Hindlimb muscle (tissue), 1 donor: ENCODE measurements at places on chromosomes 5 and 9.
A peak's percentile ranks its signal among the peaks of the same experiment; 100 is the strongest.

- DNase-seq, result peak; percentile 30
Observed at GRCh38 chr9:133564451-133565116, 30.1 kb downstream of the ADAMTSL2 start.

- DNase-seq, result no peak
Observed at GRCh38 chr9:16258191-16258590, 612.3 kb downstream of the BNC2 start.

GRCh38 chr5:139079991-139080610, 118.1 kb downstream of the SIL1 start:
- DNase-seq, result no peak

GRCh38 chr5:111892949-111893348, 136.0 kb upstream of the NREP start:
- no peak for DNase-seq

DNA sequence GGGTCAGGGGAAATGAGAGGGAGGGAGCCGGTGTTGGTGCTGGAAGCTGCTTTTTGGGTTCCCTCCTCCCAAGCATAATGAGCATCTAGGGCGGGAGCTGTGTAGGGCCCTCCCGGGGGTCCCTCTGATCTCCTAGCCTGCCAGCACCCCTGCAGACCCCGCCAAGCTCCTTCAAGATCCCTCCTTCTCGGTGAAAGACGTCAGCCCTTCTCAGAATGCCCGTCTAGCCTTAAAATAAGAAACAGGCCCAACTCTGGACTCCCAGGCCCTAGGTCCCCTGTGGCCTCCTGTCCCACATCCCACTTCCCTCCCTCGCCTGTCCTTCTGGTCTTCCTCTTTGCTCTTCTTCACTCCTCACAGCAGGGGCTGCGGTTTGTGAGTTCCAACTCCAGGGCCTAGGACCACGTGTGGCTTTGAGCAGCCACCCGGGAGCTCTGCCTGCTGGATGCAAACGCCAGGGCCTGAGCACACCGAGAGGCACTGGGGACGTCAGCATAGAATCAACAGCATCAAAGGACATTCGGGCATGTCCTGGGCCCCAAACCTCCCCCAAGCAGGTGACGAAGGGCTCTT, 8.8 kb upstream of the SCGB3A1 start:
- no peak for DNase-seq

DNA sequence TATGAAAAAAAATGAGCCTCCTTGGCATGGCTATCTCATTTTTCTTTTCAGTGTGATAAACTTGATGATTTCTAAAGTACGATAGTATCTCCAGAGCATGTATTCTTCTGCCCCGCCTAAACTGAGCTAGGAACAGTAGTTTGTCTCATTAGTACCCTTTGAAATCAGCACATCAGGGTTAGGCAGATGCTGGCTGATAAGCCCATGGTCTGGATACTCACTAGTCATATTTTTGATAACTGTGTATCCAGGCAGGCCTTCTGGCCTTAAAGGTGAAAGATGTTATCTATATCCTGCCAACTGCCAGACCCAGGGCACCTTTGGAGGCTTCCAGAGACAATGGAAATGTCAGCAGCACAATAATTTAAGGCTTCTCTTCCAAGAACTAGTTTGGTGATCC, 103.8 kb downstream of the GIN1 start:
- DNase-seq, result no peak

DNA sequence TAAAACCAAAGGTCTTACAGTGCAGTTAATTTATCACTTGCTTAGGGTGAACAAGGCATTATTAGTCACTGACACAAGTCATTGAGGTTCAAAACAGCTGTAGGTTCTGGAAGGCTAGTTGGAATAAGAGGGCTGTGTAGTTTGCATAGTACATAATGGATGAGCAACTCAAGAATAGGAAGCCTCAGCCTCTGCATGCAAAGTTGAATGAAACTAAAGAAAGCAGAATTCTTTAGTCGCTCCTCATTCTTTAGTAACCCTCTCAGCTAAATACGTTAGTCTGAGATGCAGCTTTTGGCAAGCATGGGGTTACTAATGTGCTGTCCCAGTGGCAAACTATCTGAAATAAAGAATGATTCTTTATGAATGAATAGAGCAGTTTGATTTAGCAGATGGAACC, 74.2 kb downstream of the ADGRV1 start:
- DNase-seq, result no peak
